ENCODE measurements at places on chromosomes 5 and 9.

- DNase-seq: no peak
These were observed 1.8 kb downstream of the SKP2 start for GRCh38 chr5:36153726-36154125.

GRCh38 chr5:133685402-133686018 is 73.2 kb upstream of the FSTL4 start:
- DNase-seq: no peak

DNA sequence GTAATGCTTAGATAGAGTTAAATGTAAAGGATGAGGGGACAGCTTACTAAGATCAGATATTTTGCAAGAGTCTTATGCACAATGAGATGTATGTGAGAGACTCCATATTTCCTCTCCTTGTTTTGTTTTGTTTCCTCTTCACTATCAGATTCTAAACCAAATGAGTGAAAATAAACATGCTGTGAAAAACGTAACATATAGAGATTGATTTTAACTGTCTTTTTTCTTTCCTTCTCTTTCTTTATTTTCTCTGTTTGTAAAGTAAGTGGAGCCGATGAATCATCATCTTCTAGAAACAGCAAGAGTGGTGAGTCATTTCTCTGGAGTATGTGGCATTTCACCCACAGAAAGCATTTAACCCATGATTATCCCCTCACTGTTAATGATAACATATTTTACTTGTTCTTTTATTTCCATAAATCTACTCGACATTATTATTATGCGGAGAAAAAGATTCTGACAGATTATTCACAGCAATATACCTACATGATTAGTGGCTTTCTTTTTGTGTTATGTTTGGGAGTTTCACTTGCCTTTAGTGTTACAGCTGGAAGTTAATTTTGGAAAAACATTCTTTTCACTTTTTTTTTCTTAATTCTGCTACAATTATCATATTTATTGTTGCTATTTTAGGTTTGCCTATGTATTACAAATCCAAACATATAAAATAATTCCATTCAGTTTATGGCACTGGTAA is 2.1 kb upstream of the ANXA1 start:
- DNase-seq: no peak

DNA sequence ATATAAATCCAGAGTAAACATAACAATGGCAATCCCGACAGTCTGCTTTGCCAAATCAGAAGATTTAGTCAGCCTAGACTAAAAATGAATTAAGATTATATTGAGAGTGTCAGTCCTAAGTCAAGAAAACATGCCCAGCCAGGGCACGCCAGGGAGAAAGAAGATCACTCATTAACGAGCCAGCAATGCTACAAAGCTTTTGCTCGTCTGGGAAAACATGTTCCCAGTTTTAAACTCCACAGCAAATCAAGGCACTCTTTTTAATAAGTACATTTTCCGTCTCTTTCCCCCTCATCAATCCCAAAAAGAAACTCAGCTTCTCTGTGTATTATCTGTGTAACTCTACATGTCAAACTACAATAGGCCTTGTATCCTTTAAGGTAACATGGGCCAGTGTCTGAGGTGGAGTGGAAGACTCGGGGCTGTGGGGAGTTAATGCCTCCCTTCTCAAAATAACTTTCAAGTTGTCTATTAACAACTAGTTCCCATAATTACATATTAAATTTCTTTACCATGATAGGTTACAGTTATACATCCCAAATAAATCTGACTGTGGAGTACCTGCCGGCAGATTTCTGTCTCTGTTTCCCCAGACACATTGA is 40.9 kb downstream of the NFIB start:
- no peak for DNase-seq

GRCh38 chr5:6711409-6712141 is 1.7 kb upstream of the TENT4A start:
- no peak for DNase-seq

DNA sequence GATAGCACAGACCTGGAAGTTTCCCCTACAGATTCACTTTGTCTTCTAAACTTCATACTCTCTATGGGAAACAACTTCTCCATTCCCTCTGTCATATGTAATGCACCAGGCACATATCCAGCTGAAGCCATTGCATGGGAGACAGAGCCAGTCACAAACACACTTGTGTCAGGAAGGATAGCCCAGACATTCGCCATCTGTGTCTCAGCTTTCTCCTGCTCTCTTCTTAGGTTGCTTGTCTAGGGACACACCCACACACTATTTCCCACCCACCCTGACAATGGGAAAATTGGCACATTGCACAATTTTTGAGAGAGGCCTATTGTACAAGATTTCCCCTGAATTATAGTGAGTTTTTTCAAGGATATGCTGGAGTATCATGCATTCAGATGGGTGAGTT is 158.4 kb upstream of the MPDZ start:
- DNase-seq: no peak

DNA sequence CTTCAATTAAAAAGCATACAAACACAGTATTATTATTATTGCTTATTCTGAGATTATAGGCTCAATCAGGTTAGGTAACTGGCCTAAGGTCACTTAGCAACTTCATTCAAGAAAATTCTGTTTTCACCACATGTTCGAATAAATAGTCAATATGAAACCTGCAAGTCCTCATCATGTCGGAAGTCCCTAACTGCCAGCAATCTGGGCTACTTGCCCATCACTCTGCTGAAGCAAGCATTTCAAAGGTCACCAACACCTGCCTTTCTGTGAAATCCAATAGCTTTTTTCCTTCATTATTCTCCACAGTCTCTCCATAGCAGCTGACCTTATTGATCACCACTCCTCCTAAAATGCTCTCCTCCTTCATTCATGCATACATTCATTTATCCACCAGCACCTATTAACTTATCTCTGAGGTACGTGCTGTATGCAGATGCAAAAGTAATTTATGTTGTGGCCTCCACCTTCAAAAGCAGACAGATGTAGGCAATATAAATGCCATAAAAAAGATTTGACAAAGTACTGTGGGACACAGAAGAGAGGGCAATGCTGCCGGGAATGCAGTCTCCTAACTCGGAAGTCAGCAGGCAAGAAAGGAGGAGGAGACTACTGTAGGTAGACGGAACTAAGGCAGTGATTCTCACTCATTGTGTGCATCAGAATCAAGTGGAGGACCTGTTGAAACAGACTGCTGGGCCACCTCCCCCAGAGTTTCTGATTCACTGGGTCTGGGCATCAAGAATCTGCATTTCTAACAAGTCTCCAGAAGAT is 310.9 kb downstream of the BNC2 start:
- DNase-seq: no peak

DNA sequence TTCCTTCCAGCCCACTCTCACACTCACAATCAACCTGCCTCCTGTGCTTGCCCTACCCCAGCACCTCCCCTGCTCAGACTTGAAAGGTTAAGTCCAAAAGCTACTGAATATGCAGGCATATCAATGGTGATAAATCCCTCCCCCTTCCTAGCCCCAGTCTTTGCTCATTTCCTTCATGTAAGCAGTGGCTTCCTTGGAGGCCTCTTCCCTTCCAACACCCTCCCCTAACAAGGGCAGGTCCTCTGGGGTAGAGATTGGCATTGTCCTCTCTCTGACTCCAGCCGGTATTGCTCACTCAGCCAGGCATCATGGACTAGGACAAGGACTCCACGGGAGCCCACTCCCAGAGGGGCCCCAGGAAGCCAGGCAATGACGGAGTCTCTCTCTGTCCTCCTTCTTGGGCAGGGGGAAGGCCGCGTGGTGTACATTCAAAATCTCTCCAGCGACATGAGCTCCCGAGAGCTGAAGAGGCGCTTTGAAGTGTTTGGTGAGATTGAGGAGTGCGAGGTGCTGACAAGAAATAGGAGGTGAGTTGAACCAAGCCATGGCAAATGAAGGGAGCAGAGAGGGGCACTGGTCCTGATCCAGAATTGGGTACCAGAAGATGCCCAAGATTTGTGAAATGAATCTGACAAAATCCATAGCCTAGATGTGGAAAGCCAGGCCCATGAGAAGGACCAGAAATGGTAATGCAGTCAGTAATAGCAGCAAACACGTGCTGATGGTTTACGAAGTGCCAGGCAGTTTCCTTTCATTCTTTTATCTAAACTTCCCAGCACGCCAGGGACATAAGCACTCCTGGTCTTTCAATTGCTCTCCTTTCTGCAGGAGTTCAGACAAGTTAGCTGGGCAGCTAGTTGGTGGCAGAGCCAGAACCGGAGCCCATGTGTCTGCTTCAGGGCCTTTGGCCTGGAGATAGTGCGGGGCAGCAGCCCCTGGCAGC is 102.5 kb downstream of the PDE6A start:
- no peak for DNase-seq

- DNase-seq: no peak
These were observed 4.8 kb downstream of the RETREG1 start for GRCh38 chr5:16612007-16612406.

DNA sequence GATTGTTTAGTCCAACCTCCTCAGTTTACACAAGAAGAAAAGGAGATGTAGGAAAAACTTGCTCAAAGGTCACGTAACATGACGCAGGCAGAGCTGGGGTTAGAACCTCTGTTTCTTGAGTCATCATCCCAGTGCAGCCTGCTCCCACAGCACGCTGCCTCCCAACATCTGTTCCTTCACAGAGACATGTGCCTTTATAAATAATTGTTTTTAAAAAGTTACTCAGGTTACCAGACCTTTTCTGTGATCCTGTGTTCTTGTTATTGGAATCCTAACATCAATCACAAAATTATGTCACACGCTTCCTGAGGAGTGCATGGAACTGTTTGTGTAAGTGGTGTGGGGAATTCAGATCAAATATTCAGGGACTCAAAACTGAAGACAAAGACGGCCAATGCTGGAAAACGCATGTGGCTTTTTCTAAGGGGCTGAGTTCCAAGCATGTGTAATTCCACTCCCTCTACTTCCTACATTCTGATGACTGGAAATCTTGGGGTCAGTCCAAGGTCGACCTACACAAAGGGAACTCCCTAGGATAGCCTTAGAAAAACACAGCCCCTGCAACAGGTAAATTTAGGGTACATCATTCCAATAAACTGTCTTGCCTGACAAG is 184.3 kb downstream of the TSSK1B start:
- DNase-seq: no peak

- no peak for DNase-seq
These were observed 124.7 kb upstream of the SLCO6A1 start for GRCh38 chr5:102623329-102624065.

DNA sequence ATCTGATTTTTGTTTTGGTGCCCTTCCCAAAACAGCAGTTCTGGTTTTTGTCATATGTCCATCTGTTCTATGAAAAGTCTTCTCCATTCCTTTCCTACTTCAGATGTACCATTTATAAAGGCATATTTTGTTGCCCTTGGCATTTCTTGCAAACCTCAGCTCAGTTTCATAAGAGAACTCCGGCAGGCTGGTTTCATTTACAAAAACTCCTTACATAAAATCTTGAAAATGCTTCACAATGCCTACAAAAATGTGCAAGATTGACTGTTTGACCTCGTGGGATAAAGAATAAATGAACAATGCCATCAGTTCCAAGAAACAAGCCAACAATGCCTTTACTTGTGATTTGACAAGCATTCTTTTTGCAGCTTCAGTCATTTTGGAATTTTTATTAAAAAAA is 39.1 kb upstream of the CTNNAL1 start:
- no peak for DNase-seq

DNA sequence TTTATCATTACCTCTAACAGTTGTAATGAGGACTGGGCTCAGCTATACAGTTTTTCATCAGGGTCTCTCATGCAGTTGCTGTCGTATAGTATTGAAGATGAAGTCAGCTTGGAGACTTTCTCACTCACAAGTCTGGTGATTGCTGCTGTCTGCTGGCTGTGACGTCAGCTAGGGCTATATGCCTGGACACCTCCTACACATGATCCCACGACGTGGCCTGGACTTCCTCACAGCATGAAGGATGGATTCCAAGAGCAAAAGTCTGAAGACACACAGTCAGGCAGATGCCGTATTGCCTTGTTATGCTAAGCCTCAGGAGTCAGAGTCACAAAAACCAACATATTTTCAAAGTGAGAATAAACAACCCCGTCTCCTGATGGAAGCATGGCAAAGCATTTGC is 193.3 kb downstream of the LURAP1L start:
- no peak for DNase-seq

- no peak for DNase-seq
These were observed 1928.2 kb upstream of the WWC1 start for GRCh38 chr5:166363087-166363760.

DNA sequence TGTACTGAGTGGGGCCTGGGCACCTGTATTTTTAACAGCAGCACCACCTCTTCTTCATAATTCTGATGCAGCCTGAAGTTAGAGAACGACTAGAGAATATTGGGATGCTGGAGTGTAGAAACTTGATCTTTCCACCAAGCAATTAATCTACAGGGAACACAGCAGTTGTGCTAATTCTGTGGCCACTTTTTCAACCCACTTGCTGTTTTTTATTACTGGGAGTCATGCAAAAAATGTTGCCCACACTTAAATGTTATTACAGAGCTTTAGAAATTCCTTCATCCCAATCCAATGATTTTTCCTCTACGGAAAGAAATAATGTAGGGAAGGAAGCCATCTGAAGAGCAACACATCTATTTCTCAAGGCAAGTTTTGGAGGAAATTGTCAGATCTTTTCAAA is 190.9 kb upstream of the TUT7 start:
- no peak for DNase-seq

- no peak for DNase-seq
These were observed 2.0 kb upstream of the MPDZ start for GRCh38 chr9:13281356-13282016.

- no peak for DNase-seq
These were observed 71.5 kb downstream of the PRLR start for GRCh38 chr5:35158622-35159369.

DNA sequence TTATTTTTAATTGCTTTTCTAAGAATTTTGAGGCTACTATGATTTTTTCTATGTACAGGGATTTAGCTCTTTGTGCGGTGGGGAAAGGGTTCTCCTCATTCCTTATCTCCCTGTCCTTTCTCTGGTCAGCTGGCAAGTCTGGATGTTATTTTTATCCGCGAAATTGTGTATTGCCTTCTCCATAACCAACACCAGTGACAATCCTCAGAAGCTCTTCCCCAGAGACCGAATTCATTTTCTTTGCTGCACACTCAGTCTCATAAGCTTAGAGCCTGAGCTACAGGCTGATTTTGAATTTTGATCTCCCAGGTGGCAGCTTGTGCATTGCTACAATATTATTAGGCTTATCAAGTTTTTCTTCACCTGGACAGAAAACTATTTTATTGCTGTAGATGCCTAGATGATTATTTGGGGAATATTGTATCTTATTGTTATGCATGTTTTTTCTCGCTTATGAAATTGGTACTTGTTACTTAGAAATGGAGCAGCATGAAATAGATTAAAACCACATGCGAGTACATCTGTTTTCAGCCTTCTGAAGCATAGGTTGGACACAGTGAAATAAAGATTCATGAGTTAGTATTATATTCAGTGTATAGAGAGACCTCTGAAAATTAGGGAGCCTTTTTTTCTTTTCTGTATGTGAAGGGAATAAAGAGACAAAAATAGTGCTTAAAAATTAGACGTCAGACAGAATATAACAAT is 27.3 kb downstream of the CPEB4 start:
- DNase-seq: no peak

DNA sequence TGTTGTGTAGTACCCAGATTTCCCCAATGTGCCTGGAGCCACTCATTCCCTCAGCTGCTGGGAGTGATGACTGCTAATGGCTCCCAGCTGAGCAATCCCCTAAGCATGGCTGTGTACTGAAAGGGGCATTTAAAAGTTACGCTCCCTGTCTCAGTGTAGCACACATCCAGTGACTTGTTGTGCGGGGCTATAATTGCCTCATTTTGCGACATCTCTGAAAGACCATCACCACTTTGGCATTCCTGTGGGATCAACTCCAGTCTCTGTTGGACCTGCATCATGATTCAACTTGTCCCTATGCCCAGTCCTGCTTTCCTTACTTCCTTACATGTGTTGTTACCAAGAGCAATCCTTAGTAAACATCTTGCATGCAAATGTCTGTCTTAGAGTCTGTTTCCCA is 201.2 kb upstream of the MPDZ start:
- DNase-seq: no peak

GRCh38 chr5:6269925-6270324 is 108.4 kb downstream of the MED10 start:
- DNase-seq: no peak
